ENCODE measurements at places on chromosomes 2 and 18.
A peak's percentile ranks its signal among the peaks of the same experiment; 100 is the strongest.

- no peak for DNase-seq
Measured at GRCh38 chr2:175677880-175678279, 324.2 kb downstream of the LNPK start.

- DNase-seq, result peak; percentile 48
Measured at GRCh38 chr2:162072976-162073887, 783 bp downstream of the DPP4 start.

DNA sequence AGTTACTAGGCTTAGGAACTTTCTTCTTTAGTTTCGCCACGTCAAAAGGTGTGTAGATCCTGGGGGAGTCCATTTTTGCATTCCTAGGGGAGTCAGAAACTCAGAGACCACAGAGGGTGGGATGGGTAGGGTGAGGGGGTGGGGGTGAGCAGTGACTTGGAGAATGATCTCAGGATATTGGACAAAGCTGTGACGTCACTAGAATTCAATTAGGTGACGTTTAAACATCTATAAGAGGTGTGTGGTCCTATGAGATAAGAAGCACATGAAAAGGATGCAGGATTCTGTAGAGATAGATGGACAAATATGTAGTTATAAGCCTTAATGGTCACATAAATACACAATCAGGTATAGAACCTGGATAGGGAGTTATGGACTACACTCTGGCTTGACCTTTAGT, 21.5 kb downstream of the SLC4A3 start:
- no peak for DNase-seq

GRCh38 chr2:138942466-138942865, 162.3 kb upstream of the NXPH2 start:
- DNase-seq, result no peak

DNA sequence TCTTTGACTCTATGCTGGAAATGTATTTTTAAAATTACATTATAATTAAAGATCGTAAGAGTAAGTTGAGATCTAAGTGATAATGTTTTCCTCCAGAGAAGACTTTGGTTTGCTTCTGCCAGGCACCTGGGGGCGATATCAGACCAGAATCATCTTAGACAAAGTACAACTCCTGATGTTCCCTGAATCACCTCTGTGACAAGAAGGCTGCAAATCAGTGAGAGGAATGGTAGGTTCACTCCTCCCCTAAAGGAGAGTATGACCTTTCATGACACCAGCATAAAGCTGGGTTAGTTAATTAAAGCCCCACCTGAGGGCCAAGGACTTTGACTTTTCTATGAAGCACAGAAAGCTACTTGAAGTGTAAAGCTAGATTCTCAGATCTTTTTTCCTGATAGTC, 114.4 kb upstream of the DTNA start:
- no peak for DNase-seq

GRCh38 chr2:22499082-22499839, 885.7 kb upstream of the KLHL29 start:
- DNase-seq, result no peak

GRCh38 chr2:136141510-136142149, 23.7 kb upstream of the CXCR4 start:
- DNase-seq, result no peak

- DNase-seq, result no peak
Measured at GRCh38 chr18:13539843-13540476, 186.4 kb downstream of the FAM210A start.

- no peak for DNase-seq
Measured at GRCh38 chr2:26617588-26618083, 23.5 kb downstream of the CIB4 start.

DNA sequence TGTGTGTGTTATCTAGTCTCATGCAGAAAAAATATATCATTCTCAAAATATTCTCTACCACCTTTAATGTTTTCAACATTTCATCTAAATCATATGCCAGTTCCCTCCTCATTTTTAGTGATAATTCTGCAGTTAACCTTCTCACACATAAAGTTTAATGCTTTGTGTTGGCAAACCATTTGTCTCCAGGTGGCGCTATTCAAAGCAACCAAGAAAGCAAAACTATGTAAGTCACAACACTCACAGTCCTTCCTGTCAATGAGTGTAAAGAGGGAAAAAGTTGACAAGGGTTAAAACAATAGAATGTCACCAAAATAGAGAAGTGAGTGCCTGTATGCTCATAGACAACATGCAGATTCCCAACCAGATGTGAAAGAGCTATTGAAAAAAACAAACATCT, 961.6 kb upstream of the LRRTM1 start:
- no peak for DNase-seq

DNA sequence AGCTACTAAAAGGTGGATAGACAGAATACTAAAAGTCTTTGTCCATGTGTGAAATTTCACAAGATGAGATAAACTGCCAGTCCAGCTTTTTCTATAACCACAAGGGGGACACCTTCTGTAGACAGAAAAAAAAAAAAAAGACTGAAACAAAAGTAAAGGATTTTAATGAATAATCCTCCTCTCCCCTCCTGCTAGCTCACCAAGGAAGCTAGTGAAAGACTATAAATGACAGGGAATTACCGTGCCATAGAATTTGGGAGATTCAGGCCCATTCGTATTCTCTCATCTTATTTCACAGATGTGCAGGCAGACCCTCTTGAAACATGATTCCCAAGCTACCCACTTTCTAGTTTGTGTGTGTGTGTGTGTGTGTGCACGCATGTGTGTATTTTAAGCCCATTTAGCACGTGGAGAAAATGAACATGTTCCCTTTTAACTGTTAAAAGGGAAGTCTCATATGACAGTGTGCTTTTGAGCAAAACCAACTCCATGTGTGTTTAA, 36.3 kb upstream of the SLC8A1 start:
- DNase-seq, result no peak

DNA sequence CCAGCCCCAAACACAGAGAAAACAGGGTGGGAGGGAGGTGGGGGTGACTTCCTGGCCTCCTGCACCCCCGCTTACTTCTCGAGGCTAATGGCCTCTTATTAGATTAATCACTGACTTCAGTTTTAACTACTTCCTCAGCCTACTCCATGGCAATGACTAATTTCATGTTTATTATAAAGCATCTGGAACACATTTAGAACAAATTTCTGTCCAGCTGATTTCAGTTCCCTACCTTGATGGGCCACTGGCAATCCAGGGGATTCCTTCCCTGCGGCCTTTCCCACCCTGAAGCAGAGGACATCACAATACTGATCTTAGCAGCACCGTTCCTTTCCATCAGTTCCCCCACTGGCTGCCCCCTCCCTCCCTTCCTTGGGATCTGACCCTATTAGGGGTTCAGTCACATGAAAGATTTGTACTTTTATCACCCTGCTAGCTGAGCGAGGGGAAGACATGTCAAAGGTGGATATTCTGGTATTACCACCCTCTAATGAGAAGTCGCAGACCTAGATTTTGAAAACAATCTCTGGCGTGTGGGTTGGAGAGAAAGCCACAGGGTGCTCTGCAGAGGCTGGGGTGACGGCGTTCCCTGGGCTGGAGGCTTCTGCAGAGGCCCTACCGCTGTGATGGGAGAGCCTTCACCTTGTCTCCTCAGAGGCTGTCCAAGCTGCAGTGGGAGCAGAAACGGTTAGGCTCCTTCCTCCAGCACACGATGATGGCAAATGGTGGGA, 67.6 kb downstream of the KIAA2012 start:
- DNase-seq, result no peak

GRCh38 chr18:24346254-24346653, 51.4 kb downstream of the OSBPL1A start:
- no peak for DNase-seq
